Stimulated activated CD4-positive, alpha-beta T cell treated with anti-CD3 and anti-CD28 coated beads, TNF-alpha, amount 100 ng/mL, for 1 hour (primary cell): ENCODE measurements at places on chromosomes 6 and 20.

DNA sequence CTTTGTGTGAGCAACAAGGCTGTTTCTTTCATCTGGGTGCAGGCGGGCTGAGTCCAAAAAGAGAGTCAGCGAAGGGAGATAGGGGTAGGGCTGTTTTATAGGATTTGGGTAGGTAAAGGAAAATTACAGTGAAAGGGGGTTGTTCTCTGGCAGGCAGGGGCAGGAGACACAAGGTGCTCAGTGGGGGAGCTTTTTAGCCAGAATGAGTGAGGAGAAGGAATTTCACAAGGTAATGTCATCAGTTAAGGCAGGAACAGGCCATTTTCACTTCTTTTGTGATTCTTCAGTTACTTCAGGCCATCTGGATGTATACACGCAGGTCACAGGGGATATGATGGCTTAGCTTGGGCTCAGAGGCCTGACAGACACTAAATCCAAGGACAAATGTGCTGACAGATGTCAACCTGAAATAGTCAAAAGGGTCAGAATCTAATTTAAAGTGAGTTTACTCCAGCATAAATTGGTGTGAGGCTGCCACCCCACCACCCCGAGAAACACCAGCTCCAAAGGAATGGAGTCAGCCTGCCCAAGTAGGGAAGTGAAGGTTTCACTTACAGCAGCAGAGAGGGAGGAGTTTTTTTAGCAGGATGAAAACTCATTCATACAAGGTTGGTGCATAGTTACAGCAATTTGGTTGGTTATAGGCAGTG lies 560.0 kb upstream of the CDH4 start:
- no peak for DNase-seq

DNA sequence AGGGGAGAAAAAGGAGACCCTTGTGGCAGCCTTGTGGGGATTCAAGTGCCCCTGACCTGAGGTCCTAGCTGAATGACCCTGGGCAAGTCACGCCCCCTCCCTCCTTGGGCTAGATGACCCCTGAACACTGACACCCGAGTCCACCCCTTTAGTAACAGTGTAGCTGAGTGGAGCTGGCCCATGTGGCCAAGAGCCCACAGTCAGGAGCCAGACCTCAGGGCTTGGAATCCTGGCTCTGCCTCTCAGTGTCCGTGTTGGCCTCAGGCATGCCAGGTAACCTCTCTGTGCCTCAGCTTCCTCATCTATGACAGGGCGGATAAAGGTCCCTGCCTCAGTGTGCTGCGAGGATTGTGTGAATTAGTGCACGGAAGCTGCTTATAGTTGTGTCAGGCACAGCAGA lies 14.3 kb downstream of the IP6K3 start:
- no peak for DNase-seq

GRCh38 chr20:41135888-41136679 lies 1.3 kb upstream of the PLCG1 start:
- DNase-seq = no peak

DNA sequence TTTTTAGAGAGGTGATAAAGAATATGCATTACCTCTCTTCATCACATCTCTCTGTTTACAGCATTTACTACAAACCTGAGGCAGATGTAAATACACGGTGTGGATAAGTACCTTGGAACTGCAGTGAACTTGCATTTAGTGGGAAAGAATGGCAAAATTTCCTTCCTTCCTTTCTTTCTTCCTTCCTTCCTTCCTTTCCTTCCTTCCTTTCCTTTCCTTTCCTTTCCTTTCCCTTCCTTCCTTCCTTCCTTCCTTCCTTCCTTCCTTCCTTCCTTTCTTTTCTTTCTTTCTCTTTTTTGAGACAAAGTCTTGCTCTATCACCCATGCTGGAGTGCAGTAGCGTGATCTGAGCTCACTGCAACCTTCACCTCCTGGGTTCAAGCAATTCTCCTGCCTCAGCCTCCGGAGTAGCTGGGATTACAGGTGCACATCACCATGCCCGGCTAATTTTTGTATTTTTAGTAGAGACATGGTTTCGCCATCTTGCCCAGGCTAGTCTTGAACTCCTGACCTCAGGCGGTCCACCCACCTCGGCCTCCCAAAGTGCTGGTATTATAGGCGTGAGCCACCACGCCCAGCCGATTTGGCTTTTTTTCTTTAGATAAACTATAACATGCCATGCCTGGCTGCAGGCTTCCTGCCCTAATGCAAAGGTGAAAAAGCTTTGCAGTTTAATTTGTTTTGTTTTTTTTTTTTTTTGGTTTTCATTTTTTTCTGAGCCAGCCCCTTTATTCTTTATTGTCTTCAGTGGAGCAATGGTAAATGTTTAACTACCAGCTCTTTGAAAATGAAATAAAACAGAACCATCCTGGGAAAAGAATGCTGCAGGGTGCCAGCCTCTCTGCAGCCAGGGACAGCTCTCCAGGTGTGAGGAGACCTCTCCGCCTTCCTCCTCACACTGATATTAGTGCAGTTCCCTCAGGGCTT lies 64.2 kb upstream of the NEDD9 start:
- DNase-seq = no peak

DNA sequence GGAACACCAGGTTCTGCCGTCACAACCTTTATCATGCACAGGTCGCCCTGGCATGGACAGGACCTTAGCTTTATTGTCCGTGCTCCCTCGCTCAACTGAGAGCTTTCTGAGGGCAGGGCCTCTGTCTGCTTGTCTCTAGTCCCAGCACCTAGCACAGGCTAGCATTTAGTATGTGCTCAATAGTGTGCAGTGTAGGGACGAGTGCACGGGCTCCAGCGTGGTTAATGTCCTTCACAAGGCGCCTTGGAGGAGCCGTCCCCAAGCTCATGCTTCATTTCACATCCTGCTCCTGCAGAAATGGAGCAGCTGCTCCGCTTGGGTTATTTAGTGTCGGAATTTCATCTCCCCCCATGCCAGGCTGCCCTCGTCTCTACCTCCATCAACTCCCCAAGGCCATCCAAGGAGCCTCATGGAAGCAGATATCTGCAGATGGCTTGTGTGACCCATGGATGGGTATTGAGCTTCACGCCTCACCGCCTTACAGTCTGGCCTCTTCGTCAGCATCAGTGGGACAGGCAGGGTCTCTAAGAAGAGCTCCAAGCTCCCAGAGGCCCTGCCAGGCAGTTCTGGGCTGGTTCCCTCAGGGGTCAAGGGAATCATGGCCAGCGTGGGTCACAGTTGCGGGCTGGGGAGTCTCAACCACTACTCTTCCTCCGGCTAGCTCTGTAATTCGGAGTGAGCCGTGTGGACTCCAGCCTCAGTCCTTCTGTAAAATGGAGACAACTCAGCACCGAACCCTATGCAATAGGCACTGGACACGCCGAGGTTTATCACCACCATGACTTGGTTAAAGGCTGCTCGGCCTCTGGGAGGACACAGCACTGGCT lies 60.8 kb upstream of the APCDD1L start:
- DNase-seq = no peak

DNA sequence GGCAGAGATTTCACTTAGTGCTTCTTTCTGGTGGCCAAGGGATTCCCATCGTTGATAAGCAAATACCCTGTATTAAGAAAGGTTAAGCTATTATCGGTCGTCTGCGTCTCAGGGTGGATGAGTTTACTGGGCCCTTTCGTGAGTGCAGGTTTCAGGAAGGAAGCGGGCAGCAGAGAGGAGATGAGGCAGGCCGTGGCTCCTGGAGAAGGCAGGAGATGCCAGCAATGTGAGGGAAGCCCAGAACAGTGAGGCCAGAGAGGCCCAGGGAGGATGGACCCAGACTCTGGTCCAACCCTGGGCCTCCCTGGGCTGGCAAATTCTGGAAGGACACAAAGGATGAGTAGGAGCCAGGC lies 11.2 kb downstream of the TFEB start:
- no peak for DNase-seq

DNA sequence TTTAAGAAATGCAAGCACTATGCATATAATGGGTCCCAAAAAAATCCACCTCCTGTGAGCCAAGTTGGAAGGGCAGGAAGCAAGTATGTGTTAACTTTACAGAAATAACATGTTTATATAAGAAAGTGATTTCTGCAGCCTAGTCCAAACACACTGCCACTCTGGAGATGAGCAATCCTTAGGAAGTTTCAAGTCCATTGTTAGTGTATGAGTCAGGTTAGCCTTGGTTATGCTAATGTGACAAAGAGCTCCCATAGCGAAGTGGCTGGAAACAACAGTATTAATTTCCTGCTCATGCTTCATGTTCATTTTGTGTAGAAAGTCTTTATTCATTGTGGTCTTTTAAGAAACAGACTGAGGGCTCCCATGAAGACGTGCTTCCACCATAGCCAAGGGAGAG lies 121.4 kb downstream of the TBXT start:
- no peak for DNase-seq

GRCh38 chr6:31202259-31203166 lies 32.0 kb upstream of the POU5F1 start:
- DNase-seq = no peak
